Activated CD4-positive, alpha-beta T cell treated with anti-CD3 and anti-CD28 coated beads, Interleukin-2, amount 10 ng/mL, durations not matched to agents 7 days and 5 days (primary cell): ENCODE measurements at places on chromosomes 6 and 20. TPM values are rescaled to one million over a fixed set of nuclear protein-coding genes. Genes with fewer than 3 reads are reported as not detected.

RNF182 gene
- not detected for total RNA-seq

- no peak for DNase-seq
These were observed 196.8 kb upstream of the NRSN1 start for GRCh38 chr6:23929201-23929600.

- peak; percentile 79 for DNase-seq
These were observed 28.8 kb downstream of the PDE7B start for GRCh38 chr6:135880066-135880972.

- DNase-seq, result no peak
These were observed 196.2 kb downstream of the SAMD5 start for GRCh38 chr6:147704691-147705090.
